ENCODE measurements at places on chromosomes 13 and 19. TPM values are rescaled to one million over a fixed set of nuclear protein-coding genes. Genes with fewer than 3 reads are reported as not detected.

DNA sequence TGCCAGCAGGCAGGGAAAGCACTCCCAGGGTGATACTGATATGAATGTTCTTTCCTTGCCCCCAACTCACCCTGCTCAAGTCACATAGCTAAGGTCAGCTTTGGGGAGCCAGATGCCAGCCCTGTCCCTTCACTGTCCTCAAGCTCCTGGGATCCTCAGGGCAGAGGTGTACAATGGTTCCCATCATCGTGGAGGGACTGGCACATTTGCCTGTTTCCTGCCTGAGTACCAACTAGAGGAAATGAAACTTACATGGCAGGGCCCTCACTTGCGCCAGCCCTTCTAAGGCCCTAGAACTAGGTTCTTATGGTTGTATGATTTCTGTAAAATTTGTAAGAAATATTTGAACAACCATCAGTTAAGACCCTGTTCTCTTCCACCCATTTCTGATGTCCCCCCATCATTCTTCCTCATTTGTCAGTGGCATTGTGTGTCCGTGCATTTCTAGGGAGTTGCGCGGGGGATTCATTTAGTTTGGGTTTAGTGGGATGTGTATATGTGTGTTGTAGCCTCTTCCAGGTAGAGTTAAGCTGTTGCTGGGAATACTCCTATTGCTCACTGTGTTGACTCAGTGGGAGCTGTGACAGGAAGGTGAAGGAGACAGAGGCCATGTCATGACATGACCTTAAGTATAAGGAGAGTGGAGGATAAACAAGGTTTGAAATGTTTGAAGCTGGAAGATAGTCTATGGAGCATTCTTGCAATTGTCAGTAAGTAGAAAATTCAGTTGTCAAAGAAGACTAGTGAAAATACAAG lies 41.3 kb upstream of the RCBTB2 start:
- H3K4me3 ChIP-seq, result no peak overlapping the region
- no peak overlapping the region for H3K27ac ChIP-seq
- DNase-seq, result no peak

DNA sequence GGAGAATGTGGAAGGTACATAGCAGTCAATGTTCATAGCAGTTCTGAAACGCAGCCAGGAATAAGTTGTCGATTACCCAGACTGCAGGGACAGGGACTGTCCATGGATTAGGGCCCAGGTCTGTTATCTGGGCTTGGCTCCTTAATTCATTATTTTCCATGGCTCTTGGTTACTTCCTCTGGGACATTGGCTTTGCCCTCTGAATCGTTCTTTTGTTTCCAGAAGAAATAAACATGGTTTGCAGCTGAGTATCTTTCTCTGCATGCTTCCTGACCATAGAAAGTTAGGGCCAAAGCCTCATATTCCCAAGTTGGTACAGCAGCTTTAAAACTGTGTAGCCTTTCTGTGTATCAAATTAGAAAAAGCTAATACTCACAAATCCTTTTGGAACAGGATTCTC lies 121.7 kb upstream of the MAB21L1 start:
- H3K36me3 ChIP-seq, result peaks cover 5% of the 10 kb centered on the region
- no peak overlapping the region for H3K4me3 ChIP-seq
- no peak for DNase-seq
- H3K27ac ChIP-seq, result no peak overlapping the region
- peaks cover 35% of the 10 kb centered on the region for H3K4me1 ChIP-seq

GRCh38 chr19:35164418-35164817 lies 9.9 kb downstream of the FXYD5 start:
- H3K27ac ChIP-seq, result no peak overlapping the region
- H3K36me3 ChIP-seq, result peaks cover 89% of the 10 kb centered on the region
- no peak for DNase-seq
- no peak overlapping the region for H3K4me3 ChIP-seq

GRCh38 chr19:5138606-5139582 lies 170.0 kb downstream of the KDM4B start:
- no peak for DNase-seq
- peaks cover 7% of the 10 kb centered on the region for H3K27me3 ChIP-seq
- no peak overlapping the region for H3K27ac ChIP-seq
- H3K36me3 ChIP-seq, result peaks cover 12% of the 10 kb centered on the region

GRCh38 chr19:19179548-19180441 lies 9.7 kb upstream of the MEF2B start:
- no peaks in the 10 kb centered on the region for H3K27me3 ChIP-seq
- DNase-seq, result no peak
- no peak overlapping the region for H3K4me3 ChIP-seq
- no peak overlapping the region for H3K27ac ChIP-seq
- H3K36me3 ChIP-seq, result peaks cover 30% of the 10 kb centered on the region

GRCh38 chr13:102003848-102004570 lies 397.8 kb downstream of the FGF14 start:
- DNase-seq, result no peak
- no peak overlapping the region for H3K4me3 ChIP-seq
- no peaks in the 10 kb centered on the region for H3K27me3 ChIP-seq
- 0 out of 2 replicates have a peak, but pooled peaks cover 5% of the 10 kb centered on the region for H3K36me3 ChIP-seq
- no peaks in the 10 kb centered on the region for H3K4me1 ChIP-seq
- H3K27ac ChIP-seq, result no peak overlapping the region

DNA sequence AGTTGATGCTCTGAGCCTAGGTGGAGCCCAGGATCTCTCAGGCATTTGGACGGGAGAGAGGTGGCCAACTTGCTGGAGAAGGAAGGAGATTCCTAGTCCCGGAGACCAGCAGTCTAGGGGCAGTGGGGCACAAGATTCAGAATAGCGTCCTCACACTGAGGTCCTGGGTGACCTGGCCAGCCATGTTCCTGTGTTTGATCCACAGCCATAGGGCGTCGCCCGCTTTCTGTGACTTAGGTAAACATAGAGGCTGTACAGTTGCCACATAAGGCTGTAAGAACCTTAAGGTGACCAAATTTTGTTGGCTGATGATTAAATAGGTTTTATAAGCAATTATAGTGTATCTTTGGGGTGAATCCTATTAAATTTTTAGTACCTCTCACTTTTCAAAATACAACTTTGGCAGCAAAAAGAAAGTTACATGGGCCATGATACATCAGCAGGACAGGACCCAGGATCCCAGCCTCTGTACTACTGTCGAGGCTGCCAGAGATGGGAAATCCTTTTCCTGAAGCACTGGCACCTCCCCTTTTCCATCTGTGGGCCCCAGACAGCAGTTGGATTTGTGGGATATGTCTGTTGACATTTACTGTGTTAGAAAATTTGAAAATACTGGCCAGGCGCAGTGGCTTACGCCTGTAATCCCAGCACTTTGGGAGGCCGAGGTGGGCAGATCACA lies 37.5 kb downstream of the TSSK6 start:
- H3K27ac ChIP-seq, result peak overlapping the region; percentile 68
- DNase-seq, result no peak
- peaks cover 24% of the 10 kb centered on the region for H3K4me1 ChIP-seq
- no peak overlapping the region for H3K4me3 ChIP-seq
- no peaks in the 10 kb centered on the region for H3K36me3 ChIP-seq
- peaks cover 3% of the 10 kb centered on the region for H3K27me3 ChIP-seq

GRCh38 chr13:64000321-64000720 lies 2584.7 kb upstream of the PCDH20 start:
- no peaks in the 10 kb centered on the region for H3K4me1 ChIP-seq
- no peak overlapping the region for H3K4me3 ChIP-seq
- no peaks in the 10 kb centered on the region for H3K27me3 ChIP-seq
- DNase-seq, result no peak
- no peak overlapping the region for H3K27ac ChIP-seq

DNA sequence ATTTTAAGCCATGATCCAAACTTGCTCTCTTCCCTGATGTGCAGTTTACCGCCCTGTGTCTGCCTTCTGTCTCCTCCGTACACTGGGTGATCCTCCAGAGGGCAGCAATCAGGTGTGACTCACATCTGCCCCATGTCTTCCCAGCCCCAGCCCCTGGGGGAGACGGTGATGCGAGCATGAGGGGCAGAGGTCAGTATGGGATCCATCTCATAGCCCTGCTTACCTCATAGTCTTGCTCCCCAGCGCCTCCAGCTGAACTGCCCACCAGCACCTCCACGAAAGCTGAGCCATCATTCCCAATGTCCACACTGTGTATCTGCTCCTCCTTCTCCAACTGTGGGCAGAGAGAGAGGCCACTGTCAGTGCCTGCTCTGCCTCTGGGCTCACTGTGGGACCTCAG lies 14.6 kb downstream of the XRCC1 start:
- H3K36me3 ChIP-seq, result peaks cover 35% of the 10 kb centered on the region
- H3K27me3 ChIP-seq, result no peaks in the 10 kb centered on the region
- no peak overlapping the region for H3K4me3 ChIP-seq
- DNase-seq, result peak; percentile 13
- H3K27ac ChIP-seq, result peak overlapping the region; percentile 50
- H3K4me1 ChIP-seq, result peaks cover 51% of the 10 kb centered on the region

- peaks cover 5% of the 10 kb centered on the region for H3K36me3 ChIP-seq
- peak; percentile 37 for DNase-seq
- no peak overlapping the region for H3K4me3 ChIP-seq
- peaks cover 39% of the 10 kb centered on the region for H3K4me1 ChIP-seq
- no peaks in the 10 kb centered on the region for H3K27me3 ChIP-seq
- H3K27ac ChIP-seq, result no peak overlapping the region
Observed at GRCh38 chr13:73810647-73811046, 323.6 kb downstream of the KLF12 start.

ASF1B gene
- 12.4 TPM for total RNA-seq

VWA8 gene
- total RNA-seq, result 14.5 TPM

RFPL4AL1 gene
- total RNA-seq, result not detected
